ENCODE measurements at places on chromosomes 5 and 9.

DNA sequence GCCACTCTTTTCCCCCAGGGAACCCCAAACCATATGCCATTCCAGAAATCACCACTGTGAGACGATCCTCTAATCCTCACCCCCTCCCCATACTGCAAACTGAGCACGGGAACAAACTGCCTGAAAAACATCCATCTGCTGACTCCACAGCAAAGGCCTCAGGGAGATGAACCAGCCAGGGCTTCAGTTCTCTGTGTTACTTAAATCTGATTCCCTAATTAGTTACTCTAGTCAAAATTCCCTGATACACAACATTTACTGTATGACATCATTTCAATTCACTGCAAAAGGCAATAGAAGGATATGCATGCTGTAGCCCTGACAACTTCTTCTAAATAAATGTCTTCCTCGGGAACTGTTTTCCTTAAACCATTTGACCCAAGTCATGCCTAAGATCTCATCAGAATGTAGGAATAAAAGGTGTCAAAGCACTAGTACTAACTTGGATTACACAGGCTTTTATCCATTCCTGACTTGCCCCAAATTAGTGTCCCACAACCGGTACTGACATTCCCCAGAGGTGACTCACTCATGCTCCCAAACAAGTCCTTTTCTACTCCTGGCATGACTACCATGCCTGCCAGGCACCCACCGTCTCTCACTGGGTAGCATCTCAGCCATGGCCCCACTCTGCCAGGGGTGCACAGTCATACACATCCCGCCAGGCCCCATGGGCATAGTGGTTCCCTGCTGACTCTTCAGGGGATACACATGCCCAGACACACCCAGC, 35.0 kb downstream of the MTX3 start:
- no peak for DNase-seq

DNA sequence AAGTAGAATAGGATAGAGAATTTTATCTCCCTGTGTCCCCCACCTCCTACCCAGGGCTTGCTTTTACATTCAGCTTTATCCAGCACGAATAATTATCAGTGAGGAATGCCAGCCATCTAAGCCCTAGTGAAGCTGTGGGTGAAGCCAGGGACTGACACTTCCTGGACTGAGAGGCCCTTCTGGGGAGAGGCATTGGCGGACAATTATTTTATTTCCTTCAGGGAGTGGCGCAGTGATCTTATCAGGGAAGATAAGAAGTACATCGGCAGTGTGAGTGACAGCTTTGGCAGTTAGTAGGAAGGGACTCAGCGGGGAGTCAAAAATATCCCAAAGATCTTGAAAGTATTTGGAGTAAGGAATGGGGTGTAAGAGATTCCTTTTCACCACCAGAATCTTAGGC, 34.9 kb upstream of the RPS23 start:
- DNase-seq = no peak

GRCh38 chr5:158857371-158857770, 242.3 kb downstream of the EBF1 start:
- DNase-seq = no peak

DNA sequence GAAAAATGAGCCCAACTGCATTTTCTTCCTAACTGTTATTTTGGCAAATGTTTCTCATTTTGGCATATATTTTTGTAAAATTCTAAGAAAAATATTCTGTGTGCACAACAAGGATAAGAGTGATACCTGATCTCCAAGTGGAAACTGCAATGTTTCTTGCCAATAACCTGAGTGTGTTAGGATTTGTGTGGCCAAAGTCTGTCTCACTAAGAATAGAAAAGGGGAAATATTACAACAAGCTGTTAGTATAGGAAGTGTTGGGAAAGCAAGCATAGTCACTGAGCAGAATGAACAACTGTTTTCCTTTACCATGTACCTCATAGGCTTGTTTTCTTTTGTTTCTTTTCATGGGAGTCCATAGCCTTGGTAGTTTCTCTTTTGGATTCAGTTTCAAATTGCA, 624.2 kb downstream of the MTRR start:
- DNase-seq = no peak

Data from naive thymus-derived CD8-positive, alpha-beta T cell (primary cell).